Activated CD4-positive, alpha-beta T cell treated with anti-CD3 and anti-CD28 coated beads, Interleukin-2, amount 10 ng/mL, durations not matched to agents 24 days and 14 days (primary cell): ENCODE measurements at places on chromosomes 3 and 15. TPM values are rescaled to one million over a fixed set of nuclear protein-coding genes. Genes with fewer than 3 reads are reported as not detected.
A peak's percentile ranks its signal among the peaks of the same experiment; 100 is the strongest.

SNX22 gene
- 0.96 and 1.1 TPM in 2 replicates for total RNA-seq

- H3K27ac ChIP-seq = no peak overlapping the region
- H3K4me3 ChIP-seq = no peak overlapping the region
- no peaks in the 10 kb centered on the region for H3K4me1 ChIP-seq
- no peak for DNase-seq
Measured at GRCh38 chr3:38314112-38314763, 32.1 kb downstream of the SLC22A14 start.

- no peak for DNase-seq
- no peaks in the 10 kb centered on the region for H3K36me3 ChIP-seq
- H3K4me1 ChIP-seq = no peaks in the 10 kb centered on the region
Measured at GRCh38 chr3:175869404-175869803, 1010.3 kb downstream of the NAALADL2 start.

GRCh38 chr15:25905140-25905539 is 42.0 kb upstream of the ATP10A start:
- H3K27me3 ChIP-seq = no peaks in the 10 kb centered on the region
- no peak overlapping the region for H3K27ac ChIP-seq
- H3K4me1 ChIP-seq = peaks cover 8% of the 10 kb centered on the region
- H3K36me3 ChIP-seq = no peaks in the 10 kb centered on the region
- H3K4me3 ChIP-seq = no peak overlapping the region
- DNase-seq = peak; percentile 44

GRCh38 chr3:188944108-188944507 is 227.7 kb upstream of the TPRG1 start:
- H3K27me3 ChIP-seq = peaks cover 31% of the 10 kb centered on the region
- H3K4me1 ChIP-seq = peaks cover 13% of the 10 kb centered on the region
- peaks cover 3% of the 10 kb centered on the region for H3K36me3 ChIP-seq
- H3K27ac ChIP-seq = no peak overlapping the region
- no peak for DNase-seq

CYP1A2 gene
- not detected in 2 replicates for total RNA-seq

SLC24A5 gene
- total RNA-seq = not detected in 2 replicates

GRCh38 chr3:35664460-35664919 is 25.2 kb downstream of the ARPP21 start:
- no peaks in the 10 kb centered on the region for H3K4me1 ChIP-seq
- no peak overlapping the region for H3K27ac ChIP-seq
- H3K4me3 ChIP-seq = no peak overlapping the region
- no peak for DNase-seq
- H3K27me3 ChIP-seq = no peaks in the 10 kb centered on the region

DNA sequence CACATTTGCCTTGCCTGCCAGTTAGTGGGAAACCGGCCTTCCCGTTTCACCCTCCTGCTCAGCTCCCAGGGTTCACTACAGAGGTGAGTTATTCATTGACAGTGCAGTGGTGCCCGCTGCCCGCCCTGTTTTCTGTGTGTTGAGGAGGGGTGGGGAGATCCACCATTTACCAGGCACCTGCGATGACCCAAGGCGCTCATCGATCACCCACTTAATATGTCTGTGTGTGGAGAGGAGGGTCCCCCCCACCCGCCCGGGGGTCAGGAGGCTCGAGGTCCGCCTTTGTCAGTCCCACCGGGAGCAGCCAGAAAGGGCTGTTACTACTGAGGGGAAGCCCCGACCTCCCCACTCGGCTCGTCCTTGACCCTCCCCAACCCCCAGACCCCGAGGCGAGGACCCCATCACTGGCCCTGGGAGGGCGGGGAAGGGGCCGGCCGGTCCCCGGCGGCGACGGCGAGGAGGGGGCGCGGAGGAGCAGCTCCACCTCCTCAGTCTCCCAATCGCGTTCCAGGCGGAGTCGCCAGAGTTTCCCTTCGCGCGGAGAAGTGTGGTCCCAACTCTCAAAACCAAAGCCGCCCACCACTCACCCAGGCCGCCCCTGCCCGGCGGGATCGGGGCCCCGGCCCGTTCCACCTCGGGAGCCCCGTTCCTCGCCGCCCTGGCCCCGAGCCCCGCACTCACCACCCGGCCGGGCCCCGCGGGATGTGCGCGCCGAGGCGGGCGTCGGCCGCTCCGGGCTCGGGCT is 1.1 kb downstream of the PLXNB1 start:
- peak overlapping the region; percentile 58 for H3K4me3 ChIP-seq
- no peak for DNase-seq
- H3K36me3 ChIP-seq = peaks cover 11% of the 10 kb centered on the region
- peaks cover 19% of the 10 kb centered on the region for H3K4me1 ChIP-seq
- peaks cover 20% of the 10 kb centered on the region for H3K27me3 ChIP-seq

DNA sequence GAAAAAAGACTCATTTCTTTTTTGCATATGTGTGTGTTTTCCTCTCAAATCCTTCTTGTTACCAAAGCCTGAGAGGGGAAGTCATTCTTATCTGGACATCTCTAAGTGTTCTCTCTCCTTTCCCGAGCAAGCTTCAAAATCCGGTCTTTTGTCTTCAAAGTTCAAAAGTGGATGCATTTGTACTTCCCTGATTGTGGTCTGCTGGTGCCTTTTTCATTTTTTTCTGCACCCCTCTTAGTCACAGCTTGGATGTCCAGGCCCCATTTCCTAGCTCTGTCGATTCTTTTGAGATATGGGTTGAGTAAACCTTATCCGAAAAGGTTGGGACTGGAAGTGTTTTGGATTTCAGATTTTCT is 34.8 kb downstream of the EHD4 start:
- DNase-seq = no peak
- peak overlapping the region; percentile 100 for H3K27ac ChIP-seq
- peaks cover 70% of the 10 kb centered on the region for H3K4me1 ChIP-seq
- H3K27me3 ChIP-seq = no peaks in the 10 kb centered on the region
- peaks cover 30% of the 10 kb centered on the region for H3K36me3 ChIP-seq

RTP2 gene
- not detected in 2 replicates for total RNA-seq

GRCh38 chr3:87313641-87314040 is 37.3 kb upstream of the POU1F1 start:
- peaks cover 4% of the 10 kb centered on the region for H3K4me1 ChIP-seq
- H3K4me3 ChIP-seq = no peak overlapping the region
- no peak for DNase-seq
- H3K27ac ChIP-seq = no peak overlapping the region
- H3K27me3 ChIP-seq = peaks cover 6% of the 10 kb centered on the region

- no peak for DNase-seq
- H3K4me3 ChIP-seq = no peak overlapping the region
- H3K4me1 ChIP-seq = peaks cover 23% of the 10 kb centered on the region
- H3K27me3 ChIP-seq = no peaks in the 10 kb centered on the region
- H3K36me3 ChIP-seq = peaks cover 27% of the 10 kb centered on the region
Measured at GRCh38 chr3:16437640-16438039, 75.9 kb downstream of the RFTN1 start.

- no peak overlapping the region for H3K4me3 ChIP-seq
- H3K4me1 ChIP-seq = peaks cover 10% of the 10 kb centered on the region
- H3K27me3 ChIP-seq = peaks cover 7% of the 10 kb centered on the region
- no peak for DNase-seq
Measured at GRCh38 chr15:69808756-69809155, 289.0 kb downstream of the TLE3 start.

- no peak for DNase-seq
- H3K4me3 ChIP-seq = no peak overlapping the region
- no peaks in the 10 kb centered on the region for H3K4me1 ChIP-seq
- peaks cover 58% of the 10 kb centered on the region for H3K27me3 ChIP-seq
- no peak overlapping the region for H3K27ac ChIP-seq
Measured at GRCh38 chr15:29571792-29572431, 250.4 kb downstream of the TJP1 start.

MNS1 gene
- 0.45 and 0.86 TPM in 2 replicates for total RNA-seq

SKOR1 gene
- total RNA-seq = 0.09 and 0.14 TPM in 2 replicates

- no peaks in the 10 kb centered on the region for H3K4me1 ChIP-seq
- peaks cover 9% of the 10 kb centered on the region for H3K27me3 ChIP-seq
- no peak overlapping the region for H3K27ac ChIP-seq
Measured at GRCh38 chr15:74265046-74265639, 29.0 kb downstream of the CCDC33 start.

DNA sequence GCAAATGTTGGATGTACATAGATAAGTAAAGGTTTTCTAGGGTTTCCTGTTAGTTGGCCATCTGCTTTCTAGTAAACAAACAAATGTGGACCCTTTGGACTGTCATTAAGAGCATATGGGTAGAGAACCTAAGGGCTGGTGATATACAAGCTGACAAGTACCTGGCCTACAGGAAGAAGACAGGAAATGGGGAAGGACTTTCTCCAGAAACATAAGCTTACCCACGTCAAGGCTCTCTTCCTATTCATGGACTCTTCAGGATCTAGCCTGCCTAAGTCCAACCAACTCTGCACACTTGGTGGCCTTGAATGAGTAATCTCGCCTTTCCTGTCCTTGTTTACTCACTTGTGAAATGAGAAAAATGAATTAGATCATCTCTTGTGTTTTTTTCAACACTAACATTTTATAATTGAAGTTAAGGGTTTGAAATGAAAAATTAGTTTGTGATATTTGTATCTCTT is 22.2 kb upstream of the GOLIM4 start:
- DNase-seq = no peak
- no peaks in the 10 kb centered on the region for H3K36me3 ChIP-seq
- no peaks in the 10 kb centered on the region for H3K4me1 ChIP-seq
- peaks cover 3% of the 10 kb centered on the region for H3K27me3 ChIP-seq

- H3K4me1 ChIP-seq = no peaks in the 10 kb centered on the region
- DNase-seq = no peak
- H3K27me3 ChIP-seq = no peaks in the 10 kb centered on the region
- H3K4me3 ChIP-seq = no peak overlapping the region
Measured at GRCh38 chr3:88863196-88863595, 244.2 kb upstream of the EPHA3 start.

DNA sequence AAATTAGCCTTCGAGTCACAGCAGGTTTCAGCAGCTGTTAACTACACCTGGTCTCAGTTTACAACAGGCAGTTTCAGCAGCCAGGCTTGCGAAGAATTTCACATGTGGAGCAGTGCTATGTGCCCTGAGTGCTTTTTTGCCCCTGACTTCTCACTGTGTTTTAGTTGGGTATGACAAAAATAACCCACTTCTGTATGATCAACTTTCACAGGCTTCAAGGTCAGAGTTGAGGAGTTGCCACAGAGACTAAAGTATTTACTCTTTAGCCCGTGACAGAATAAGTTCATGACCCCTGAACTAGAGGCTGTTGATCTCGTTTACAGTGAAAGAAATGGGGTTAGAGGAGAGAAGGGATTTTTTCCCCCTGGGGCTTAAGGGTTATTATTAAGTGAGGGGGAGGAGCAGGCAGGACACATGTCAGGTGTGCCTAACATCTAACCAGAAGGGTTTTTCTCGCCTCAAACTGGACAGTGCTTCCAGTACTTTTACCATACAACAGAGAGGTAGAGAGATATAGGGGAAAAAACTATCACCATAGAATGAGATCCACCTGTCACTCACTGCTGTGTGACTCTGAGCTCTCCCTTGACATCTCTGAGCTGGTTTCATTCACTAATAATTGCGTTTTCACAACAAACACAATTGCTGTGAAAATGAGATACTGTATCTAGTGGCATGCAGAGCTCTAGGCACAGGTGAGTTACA is 14.0 kb upstream of the TOPBP1 start:
- H3K27me3 ChIP-seq = peaks cover 58% of the 10 kb centered on the region
- H3K36me3 ChIP-seq = no peaks in the 10 kb centered on the region
- no peak overlapping the region for H3K4me3 ChIP-seq
- no peak overlapping the region for H3K27ac ChIP-seq

- H3K36me3 ChIP-seq = no peaks in the 10 kb centered on the region
- no peak for DNase-seq
Measured at GRCh38 chr3:159733194-159733860, 255.3 kb upstream of the IL12A start.

FSTL1 gene
- 0.12 and 0.26 TPM in 2 replicates for total RNA-seq

DNA sequence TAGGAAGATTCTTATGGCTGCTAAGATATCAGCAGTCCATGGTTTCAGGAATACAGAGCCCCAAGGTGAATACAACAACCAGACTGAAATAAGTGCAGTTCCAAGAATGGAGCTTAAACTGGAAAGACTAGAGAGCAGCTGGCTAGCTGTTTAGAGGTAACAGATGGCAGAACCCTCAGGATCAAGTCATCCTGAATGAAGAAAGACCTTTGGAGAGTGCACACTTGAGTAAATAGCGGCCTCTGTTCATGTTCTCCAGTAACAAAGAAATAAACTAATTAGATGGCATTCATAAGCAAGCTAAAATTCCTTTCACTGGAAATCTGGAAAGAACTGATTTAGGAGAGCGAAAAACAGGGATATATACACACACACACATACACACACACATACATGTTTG is 968.4 kb downstream of the FHIT start:
- DNase-seq = no peak
- no peaks in the 10 kb centered on the region for H3K36me3 ChIP-seq
- no peak overlapping the region for H3K27ac ChIP-seq
- H3K4me1 ChIP-seq = no peaks in the 10 kb centered on the region
- H3K4me3 ChIP-seq = no peak overlapping the region

GRCh38 chr3:11206316-11206715 is 52.0 kb downstream of the HRH1 start:
- H3K36me3 ChIP-seq = no peaks in the 10 kb centered on the region
- H3K4me3 ChIP-seq = no peak overlapping the region
- peaks cover 13% of the 10 kb centered on the region for H3K27me3 ChIP-seq
- DNase-seq = no peak

GRCh38 chr3:169914321-169914720 is 2.9 kb downstream of the SAMD7 start:
- no peak overlapping the region for H3K27ac ChIP-seq
- H3K27me3 ChIP-seq = no peaks in the 10 kb centered on the region
- DNase-seq = no peak
- H3K4me3 ChIP-seq = no peak overlapping the region
- H3K36me3 ChIP-seq = no peaks in the 10 kb centered on the region

ALPK3 gene
- 0.09 and 0.21 TPM in 2 replicates for total RNA-seq

RAB27A gene
- total RNA-seq = 98.8 and 100 TPM in 2 replicates

TAGLN3 gene
- 0.33 and 0.44 TPM in 2 replicates for total RNA-seq

- H3K27ac ChIP-seq = no peak overlapping the region
- H3K36me3 ChIP-seq = no peaks in the 10 kb centered on the region
Measured at GRCh38 chr3:140832883-140833282, 108.8 kb upstream of the SLC25A36 start.

NECTIN3 gene
- 3.0 and 4.4 TPM in 2 replicates for total RNA-seq

IMPG2 gene
- 0.02 and 0.05 TPM in 2 replicates for total RNA-seq

DNA sequence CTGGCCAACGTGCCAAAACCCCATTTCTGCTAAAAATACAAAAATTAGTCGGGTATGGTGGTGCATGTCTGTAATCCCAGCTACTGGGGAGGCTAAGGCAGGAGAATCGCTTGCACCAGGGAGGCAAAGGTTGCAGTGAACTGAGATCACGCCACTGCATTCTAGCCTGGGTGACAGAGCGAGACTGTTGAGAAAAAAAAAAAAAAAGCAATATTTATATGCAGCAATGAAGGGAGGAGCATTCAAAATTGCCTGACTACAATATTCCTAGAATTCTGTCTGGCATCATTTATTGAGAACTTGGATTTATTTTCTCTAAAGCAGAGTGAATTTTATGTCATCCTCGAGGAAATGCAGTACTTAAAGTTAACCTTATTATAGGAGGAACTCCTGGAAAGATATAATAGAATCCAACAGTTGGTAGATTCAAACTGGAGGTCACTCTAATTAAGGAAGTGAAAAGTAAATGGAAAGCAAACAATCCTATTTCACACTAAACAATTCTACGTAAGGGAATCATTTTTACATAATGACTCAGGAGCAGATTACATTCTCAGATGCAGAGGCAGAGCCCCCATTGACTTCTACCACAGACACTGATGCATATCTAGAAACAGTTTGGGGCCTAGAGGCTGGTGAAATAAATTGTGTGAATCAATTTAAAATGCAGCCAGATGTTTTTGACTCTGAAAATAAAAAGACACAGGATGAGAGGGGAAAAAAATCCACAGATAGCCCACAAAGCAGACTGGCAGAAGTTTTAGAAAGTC is 82.1 kb upstream of the FHIT start:
- peaks cover 2% of the 10 kb centered on the region for H3K27me3 ChIP-seq
- H3K4me1 ChIP-seq = no peaks in the 10 kb centered on the region
- no peak overlapping the region for H3K27ac ChIP-seq
- H3K4me3 ChIP-seq = no peak overlapping the region
- H3K36me3 ChIP-seq = no peaks in the 10 kb centered on the region
- no peak for DNase-seq
